Pericardium fibroblast (primary cell): ENCODE measurements at places on chromosomes 7 and 10. TPM values are rescaled to one million over a fixed set of nuclear protein-coding genes. Genes with fewer than 3 reads are reported as not detected.

Gene EBLN1
- total RNA-seq = not detected in 2 replicates

Gene MLXIPL
- total RNA-seq = 0.34 TPM in 1 of 2 replicates, not detected in the other

Gene CHCHD1
- total RNA-seq = 31.2 and 32.2 TPM in 2 replicates

Gene UPP1
- total RNA-seq = 18.2 and 23.7 TPM in 2 replicates

Gene IFIT2
- total RNA-seq = 4.0 and 4.7 TPM in 2 replicates

Gene HTR7
- total RNA-seq = 0.35 and 5.5 TPM in 2 replicates

Gene LRRC17
- 76.1 and 264 TPM in 2 replicates for total RNA-seq

Gene VAX1
- not detected in 2 replicates for total RNA-seq

Gene CTTNBP2
- 0.35 TPM in 1 of 2 replicates, not detected in the other for total RNA-seq

Gene GLRX3
- 51.6 and 65.5 TPM in 2 replicates for total RNA-seq
